HS-27A (cell line): ENCODE measurements at places on chromosomes 16 and 17.

DNA sequence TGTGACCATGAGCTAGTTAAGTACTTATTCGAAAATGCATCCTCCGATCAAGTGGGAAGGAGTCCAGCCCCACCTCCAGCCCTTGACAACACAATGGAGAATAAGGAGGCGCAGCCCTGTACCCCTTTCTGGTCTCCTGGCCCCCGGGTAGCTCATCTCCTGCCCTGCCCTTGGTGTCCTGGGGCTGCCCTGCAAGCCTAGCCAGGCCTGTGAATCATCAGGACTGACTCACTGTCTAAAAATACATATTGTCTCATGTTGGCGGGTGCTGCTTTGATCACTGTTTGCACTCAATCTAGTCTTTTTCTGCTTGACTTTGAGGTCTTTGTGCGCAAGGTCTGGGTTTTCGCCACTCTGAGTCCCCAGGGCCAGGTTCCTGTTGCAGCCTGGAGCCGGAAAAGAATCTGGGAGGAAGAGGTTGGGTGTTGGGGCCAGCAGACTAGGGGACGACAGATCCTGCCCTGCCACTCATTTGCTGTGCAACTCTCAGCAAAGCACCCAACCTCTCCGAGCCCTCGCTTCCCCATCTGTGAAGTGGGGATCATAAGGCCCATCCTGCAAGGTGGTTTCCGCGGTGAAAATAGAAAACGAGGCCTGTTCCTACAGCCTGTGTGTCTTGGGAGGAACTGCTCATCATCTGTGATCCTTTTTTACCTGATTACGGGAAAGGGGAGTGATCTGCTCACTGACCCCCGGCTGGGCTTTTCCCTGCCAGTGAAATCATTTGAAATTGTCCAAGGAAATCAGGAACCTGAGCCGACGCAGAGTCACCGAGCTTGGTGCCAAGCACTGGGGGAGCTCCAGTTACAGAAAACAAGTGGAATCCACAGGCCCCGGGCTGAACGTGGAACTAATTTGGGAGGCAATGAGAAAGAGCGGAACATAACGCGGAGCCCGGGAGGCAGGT lies 230.4 kb downstream of the PARN start:
- no peak for DNase-seq

- DNase-seq, result no peak
These were observed 25.4 kb downstream of the PLA2G10 start for GRCh38 chr16:14668556-14669223.

DNA sequence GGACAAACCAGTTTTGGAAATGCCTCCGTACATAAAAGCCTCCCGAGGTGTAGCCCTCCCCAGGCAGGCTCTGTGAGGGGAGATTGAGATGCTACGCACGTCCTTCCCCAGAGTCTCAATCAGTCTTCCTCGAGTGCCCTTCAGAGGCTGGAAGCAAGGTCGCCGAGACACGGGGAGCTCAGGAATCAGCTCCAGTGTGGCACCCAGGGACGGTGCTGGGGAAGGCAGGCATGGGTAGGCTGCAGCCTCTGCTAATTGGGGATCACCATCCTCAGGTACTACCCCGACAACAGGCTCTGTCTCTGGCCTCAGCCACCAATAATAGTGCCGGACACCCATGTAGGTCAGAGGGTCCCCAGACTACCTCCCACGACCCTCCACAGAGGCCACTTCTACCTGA lies 28.1 kb upstream of the GSG1L start:
- no peak for DNase-seq

DNA sequence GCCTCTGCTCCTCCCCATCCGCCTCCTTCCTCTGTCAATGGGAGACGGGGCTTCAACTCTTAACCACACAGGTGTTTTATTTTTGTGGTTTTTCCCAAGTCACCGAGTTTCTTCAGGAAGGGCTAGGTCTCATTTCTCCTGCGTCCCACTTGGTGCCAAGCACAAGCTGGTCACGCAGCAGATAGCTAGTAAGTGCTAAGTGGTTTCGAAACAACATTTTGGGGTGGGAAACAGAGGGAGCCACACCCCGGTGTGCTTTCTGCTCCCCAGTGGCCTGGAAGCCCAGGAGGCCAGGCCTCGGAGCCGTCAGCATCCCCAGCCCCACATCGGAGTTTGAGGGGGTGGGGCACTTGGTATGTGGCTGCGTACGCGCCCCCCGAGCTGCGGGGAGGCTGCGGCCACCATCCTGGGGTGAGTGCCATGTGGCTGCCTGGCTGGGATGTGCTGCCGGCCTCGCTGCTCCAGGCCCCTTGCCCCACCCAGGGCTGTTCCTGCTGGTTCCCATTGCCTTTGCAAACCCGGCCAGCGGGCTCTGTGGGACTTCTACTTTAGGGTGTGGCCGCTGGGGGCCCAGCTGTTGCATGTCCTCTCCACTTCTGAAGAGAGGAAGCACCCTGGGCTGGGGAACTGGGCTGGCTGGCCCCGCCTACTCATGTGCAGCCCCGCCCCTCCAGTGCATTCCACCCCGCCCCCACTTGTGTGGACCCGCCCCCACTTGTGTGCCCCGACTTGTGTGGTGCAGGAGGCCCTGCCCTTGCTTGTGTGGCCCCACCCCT lies 55.6 kb downstream of the BAIAP2 start:
- no peak for DNase-seq

- DNase-seq, result no peak
These were observed 353.1 kb downstream of the FOXL1 start for GRCh38 chr16:86931410-86931941.

DNA sequence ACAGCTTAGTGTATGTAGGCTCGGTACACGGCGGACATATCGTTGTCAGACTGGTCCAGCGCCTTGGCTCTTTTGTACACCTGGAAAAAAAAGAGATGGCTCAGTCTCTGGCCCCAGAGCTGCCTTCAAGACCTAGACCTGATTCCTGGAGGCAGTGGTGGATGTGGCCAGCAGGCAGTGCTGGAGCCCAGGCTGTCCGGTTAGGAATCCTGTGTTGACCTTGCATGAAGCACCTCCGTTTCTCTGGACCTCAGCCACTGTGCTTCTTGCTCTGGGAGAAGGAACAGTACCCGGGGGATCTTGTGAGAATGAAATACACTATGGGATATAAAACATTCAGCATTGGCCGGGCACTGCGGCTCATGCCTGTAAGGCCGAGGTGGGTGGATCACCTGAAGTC lies 2.8 kb upstream of the ROGDI start:
- DNase-seq, result no peak

DNA sequence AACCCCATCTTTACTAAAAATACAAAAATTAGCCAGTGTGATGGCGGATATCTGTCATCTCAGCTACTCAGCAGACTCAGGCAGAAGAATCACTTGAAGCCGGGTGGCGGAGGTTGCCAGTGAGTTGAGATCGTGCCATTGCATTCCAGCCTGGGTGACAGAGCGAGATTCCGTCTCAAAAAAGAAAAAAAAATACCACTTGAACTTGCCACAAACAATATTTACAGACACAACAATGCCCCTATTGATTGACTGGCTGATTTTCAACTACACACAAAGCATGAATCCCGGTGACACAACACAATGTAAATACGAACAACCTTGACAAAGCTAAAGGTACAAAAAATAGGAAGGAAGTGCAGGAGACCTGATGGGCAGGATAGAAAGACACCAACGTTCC lies 49.3 kb downstream of the NXN start:
- DNase-seq, result no peak

DNA sequence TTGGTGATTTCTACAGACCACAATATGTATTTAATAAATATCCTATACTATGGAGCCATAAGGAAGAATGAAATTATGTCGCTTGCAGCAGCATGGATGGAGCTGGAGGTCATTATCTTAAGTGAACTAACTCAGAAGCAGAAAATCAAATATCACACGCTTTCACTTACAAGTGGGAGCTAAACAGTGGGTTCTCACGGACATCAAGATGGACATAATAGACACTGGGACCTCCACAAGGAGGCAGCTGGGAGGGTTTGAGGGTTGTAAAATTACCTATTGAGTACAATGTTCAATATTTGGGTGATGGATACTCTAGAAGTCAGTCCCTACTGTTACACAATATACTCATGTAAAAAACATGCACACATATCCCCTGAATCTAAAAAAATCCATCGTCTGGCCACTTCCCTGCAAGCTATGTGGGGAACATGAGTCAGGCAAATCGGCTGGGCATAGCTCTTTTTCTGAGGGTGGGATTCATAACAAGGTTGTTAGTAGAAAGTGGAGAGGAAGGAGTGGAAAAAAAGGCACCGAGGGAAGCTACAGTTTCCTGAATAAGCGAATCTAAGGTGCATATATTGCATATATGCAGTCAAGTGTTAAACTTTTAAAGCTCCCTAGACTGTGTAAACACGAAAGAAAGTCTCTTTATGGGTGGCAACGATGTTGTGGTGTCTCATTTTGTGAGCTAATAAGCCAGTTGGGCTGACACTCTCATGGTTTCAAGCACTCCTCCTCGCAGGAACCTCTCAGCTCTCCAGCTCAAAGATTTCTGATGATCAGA lies 135.2 kb upstream of the CPHXL start:
- DNase-seq, result no peak

DNA sequence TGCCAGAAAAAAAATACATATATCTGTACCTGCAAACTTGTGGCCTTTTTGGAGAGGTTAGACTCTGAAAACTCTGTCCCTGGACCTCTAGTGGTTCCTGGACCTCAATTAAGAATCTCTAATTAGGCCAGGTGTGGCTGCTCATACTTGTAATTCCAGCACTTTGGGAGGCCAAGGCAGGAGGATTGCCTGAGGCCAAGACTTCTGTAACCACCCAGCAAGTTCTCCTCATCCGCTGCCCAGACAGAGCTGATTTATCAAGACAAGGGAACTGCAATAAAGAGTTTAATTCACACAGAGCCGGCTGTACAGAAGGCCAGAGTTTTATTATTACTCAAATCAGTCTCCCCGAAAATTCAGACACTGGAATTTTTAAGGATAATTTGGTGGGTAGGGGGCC lies 4.2 kb downstream of the ASPA start:
- no peak for DNase-seq

- DNase-seq, result no peak
These were observed 631 bp downstream of the TRAF7 start for GRCh38 chr16:2155977-2156848.

GRCh38 chr17:59353936-59354755 lies 22.7 kb downstream of the YPEL2 start:
- DNase-seq, result no peak

DNA sequence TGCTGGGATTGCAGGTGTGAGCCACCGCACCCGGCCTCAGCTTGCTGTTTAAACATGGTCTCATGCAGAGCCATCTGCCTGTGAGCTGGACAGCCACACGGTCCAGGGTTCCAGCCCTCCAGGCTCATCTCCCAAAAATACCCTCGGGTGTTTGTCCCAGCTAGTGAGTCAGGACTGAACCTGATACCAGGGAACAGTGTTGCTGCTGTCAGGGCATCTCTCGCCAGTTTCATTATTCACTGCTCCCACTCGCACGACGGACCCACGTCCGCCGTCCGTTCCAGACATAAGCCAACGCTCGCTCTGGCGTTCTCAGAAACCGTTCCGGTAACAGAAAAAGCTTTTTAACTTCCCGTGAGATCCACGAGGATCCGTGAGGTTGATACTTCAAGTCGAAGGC lies 77.6 kb downstream of the NXN start:
- no peak for DNase-seq

GRCh38 chr17:73067075-73067474 lies 25.4 kb downstream of the SLC39A11 start:
- no peak for DNase-seq

DNA sequence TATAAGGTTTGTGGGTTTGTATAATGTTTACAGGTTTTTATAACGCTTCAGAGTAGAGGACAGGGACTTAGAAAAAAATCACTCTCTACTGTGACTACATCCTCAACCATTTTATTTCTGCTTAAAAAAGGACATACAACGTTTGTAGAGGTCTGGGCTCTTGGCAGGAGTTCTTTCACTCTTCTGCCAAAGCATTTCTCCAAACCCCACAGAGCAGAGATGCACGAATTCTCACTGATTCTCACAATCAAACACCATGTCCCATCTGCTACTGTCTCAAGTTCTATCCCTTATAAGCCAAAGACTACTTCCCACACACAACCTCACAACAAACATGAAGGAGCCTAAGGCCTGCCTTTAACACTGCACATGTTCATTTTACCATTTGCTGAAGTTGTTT lies 7.0 kb upstream of the ANKFY1 start:
- no peak for DNase-seq

DNA sequence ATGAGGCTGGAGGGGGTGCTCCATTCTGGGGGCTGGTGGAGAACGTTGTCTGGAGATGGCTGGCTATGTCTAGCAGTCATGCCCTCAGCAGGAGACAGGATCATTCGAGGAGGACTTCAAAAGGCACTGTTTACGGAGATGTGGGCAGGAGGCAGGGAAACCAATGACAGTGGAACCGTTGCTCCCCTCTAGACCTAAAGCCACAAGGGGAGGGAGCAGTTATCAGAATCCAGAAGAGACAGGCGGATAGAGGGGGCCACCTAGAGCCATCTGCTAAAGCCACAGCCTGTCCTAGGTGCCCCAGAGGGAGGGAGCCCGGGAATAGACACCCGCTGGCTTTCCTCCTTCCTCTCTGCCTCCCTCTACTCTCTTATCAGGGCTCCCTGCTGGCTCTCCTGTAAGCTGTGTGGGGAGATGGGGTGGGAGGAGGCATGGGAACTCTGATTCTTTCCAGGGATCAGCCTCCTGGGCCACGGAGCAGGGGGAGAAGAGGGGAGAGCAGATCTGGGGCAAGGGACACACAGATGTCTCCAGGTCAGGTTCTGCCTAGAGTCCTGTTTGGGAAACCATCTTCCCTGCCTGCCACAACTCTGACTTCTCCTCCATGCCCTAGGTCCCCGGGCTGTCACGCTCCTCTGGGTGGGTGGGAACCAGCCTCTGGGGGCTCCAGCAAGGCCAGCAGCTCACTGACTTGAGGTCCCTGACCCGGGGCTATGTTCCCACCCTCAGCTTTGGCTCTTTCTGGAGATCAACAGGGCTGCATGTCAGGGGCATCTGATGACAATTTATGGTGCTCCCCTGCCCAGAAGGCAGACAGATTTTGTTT lies 42.3 kb downstream of the IRX3 start:
- DNase-seq, result no peak

GRCh38 chr17:77875881-77876509 lies 82.5 kb upstream of the TNRC6C start:
- DNase-seq, result no peak

DNA sequence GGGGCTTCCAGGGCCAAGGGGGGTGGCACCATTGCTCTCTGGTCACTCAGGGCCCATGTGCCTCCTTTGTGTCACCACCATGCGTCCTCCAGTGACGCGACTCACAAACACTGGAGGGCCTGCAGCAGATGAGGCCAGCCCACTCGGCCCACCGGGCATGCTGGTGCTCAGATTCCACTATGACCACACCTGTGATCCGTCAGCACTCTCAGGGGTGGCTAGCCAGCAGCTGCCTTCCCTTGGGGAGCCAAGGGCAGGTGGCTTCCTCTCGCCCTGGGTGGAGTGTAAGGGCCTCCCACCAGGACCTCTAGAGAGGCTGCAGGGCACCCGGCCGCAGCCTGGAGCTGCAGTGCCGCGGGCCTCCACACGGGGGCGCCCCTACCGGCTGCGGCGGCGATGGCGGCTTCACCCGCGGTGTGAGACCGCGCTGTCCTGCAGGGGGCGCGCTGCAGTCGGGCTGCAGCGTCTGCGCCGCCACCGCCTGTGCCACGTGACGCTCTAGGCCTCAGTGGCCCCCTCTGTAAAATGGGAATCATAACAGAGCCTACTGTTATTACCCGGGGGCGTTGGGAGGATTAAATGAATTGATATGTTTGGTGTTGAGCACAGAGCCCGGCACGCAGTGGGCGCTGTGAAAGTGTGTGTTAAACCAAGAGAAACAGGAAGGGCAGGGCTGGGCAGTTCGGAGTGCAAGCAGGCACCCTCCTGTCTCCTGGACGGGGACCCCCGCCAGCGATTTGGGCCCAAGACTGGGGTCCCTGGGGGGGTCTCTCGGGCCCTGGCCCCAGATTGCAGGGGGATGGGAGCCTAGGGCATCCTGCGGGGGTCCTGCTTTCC lies 192.4 kb upstream of the GSE1 start:
- no peak for DNase-seq
